ENCODE measurements at places on chromosomes 4 and X.

- no peak for DNase-seq
These were observed 149.6 kb upstream of the DDIT4L start for GRCh38 chr4:100339870-100340269.

- DNase-seq, result no peak
These were observed 83.8 kb downstream of the FIP1L1 start for GRCh38 chr4:53461244-53461643.

DNA sequence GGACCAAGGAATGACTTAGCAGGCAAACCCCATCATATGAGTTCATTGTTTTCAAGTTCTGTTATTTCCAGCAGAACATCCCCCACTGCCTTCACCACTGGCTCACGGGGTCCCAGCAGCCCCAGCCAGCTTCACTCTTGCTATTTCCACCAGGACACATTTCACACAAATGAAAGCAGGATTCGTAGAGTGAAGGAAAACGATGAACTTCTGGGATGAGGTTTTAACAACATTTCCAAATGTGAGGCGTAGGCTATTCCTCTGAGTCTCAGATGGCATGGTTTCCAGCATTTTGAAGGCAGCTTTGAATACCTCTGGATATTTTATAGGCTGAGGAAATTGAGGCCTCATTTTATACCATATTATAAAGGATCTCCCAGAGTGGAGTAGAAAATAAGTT is 32.9 kb upstream of the EGFL6 start:
- DNase-seq, result no peak

- DNase-seq, result no peak
These were observed 23.7 kb downstream of the RP2 start for GRCh38 chrX:46860557-46860956.

DNA sequence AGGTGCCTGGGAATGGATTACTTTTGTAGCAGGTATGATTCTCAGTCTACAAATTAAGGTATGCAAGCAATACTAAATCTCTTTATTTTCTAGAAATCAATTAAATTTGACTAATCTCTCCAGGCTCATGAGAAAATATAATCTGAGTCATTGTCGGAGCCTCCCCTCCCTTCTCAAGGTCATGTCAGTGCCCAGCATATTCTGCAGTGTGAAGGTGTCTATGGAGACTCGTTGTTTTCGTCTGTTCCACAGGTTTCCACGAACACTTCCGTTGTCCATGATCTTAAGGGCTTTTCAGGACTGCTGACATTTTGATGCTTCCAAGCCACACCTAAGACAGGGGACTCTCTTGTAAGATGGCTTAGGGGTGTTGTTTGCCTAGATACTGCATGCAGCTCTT is 56.6 kb upstream of the SCOC start:
- DNase-seq, result no peak

- DNase-seq, result no peak
These were observed 61.7 kb upstream of the CAMK2D start for GRCh38 chr4:113823291-113823659.

- DNase-seq, result no peak
These were observed 34.8 kb downstream of the CT47B1 start for GRCh38 chrX:120840827-120841226.

- DNase-seq, result no peak
These were observed 59.8 kb upstream of the LGI2 start for GRCh38 chr4:25090516-25090915.

- DNase-seq, result peak; percentile 9
These were observed 565 bp downstream of the MOB1B start for GRCh38 chr4:70902577-70903290.

- DNase-seq, result no peak
These were observed 48.5 kb upstream of the PABPC1L2A start for GRCh38 chrX:73127700-73128241.

- no peak for DNase-seq
These were observed 347.1 kb downstream of the FBXW7 start for GRCh38 chr4:152188801-152189200.

DNA sequence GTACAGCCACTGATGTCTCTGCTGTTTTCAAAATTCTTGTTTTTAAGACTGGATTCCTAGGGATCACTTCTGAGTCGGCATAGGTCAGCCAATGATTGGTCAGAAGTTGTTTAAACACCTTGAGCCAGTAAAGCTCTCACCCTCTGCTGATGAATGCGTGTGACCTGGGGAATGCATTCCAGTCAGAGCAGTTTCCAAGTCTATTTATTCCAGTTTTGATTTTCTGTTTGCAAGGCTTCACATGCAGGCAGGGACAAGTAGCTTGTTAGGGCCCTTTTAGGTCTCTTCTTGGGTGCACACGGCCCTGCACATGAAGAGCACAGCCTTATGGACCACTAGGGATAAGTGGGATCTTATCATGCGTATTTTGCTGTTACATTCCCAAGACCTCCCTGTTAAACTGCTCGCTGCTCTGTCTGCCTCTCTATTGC is 47.0 kb downstream of the KLHL15 start:
- DNase-seq, result no peak

- no peak for DNase-seq
These were observed 224.2 kb upstream of the EMCN start for GRCh38 chr4:100742045-100742444.

DNA sequence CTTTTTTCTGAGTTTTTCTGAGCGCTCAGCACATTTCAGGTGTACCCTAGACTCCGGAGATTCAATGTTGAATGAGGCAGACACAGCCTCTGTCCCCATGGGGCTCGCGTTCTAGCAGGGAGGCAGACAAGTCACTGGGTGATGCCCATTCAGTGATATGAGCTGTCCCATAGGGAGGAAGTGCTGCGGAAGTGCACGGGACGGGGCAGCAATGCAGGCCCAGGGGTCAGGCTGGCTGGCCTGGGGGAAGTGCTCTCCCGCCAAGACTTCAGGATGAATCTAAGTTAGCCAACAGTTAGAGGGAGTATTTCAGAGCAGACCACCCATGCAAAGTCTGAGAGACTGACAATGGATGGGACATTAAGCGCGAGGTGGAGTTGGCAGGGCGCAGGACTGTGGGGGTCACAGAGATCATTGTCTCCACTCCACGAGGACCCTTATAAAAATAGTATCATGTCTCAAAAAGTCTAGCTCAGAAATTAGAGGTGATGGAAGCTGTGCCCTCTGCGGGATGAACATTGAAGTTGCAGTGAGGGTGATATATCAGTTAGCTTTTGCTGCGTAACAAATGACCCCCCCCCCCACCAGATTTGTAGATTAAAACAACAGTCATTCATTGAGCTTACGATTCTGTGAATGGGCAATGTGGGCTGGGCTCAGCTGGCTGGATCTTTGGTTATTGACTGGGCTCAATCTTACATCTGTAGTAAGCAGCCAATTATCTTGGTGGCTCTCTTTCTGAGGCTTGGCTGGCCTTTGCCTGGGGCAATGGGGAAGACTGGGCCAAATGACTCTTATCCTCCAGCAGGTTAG is 16.4 kb downstream of the PSAPL1 start:
- DNase-seq, result no peak

DNA sequence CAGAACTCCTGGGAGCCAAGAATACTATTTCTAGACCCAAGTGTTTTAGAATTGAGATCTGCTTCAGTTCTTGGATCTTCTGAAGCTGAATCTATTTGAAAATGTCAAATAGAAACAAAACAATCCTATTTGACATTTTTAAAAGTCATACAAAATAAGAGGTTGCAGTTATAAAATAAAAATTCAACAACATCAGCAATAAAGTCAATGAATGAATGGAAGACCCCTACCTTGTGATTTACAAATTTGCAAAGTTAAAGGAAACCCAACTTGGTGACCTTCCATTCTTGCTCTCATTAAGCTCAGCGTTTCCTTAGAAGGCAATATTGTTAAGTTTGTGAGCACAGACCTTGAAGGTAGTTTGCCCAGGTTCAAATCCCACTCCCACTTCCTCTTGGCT is 531.8 kb upstream of the TENM3 start:
- DNase-seq, result no peak

- no peak for DNase-seq
These were observed 71.9 kb downstream of the PDLIM5 start for GRCh38 chr4:94523617-94524016.

GRCh38 chr4:56728512-56728911 is 47.4 kb upstream of the HOPX start:
- DNase-seq, result no peak

GRCh38 chrX:97482666-97483300 is 599.1 kb downstream of the RPA4 start:
- no peak for DNase-seq

GRCh38 chr4:96649536-96649935 is 809.6 kb downstream of the PDHA2 start:
- no peak for DNase-seq

GRCh38 chr4:89287945-89288344 is 19.7 kb downstream of the GPRIN3 start:
- no peak for DNase-seq
